ENCODE measurements at places on chromosomes 4 and X.

- DNase-seq: no peak
Measured at GRCh38 chr4:104117776-104118175, 376.9 kb downstream of the CXXC4 start.

- DNase-seq: no peak
Measured at GRCh38 chrX:108097380-108097779, 5.8 kb downstream of the ATG4A start.

DNA sequence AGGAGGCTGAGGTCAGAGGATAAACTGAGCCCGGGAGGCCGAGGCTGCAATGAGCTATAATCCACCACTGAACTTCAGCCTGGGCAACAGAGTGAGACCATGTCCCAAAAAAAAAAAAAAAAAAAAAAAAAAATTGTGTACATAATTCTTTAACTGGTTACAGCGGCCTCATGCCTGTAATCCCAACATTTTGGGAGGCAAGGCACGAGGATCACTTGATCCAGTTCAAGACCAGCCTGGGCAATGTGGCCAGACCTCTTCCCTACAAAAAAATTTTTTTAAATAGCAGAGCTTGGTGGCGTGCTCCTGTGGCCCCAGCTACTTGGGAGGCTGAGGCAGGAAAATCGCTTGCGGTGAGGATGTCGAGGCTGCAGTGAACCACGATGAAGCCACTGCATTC, 9.3 kb downstream of the KLHL15 start:
- no peak for DNase-seq

DNA sequence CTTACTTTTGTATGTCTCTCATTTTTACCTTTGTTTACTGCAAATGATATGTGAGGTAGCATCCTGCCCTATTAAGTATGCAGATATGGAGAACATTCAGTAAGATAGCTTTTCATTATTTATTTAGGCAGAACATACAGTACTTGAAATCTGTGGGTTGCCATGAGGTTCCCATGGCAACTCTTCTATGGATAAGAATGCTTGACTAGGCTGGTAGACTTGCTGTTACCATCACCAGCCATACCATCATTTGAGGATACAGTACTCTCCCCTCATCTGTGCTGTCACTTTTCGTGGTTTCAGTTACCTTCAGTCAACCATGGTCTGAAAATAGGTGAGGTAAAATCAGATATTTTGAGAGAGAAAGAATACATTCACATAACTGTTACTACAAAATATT, 56.7 kb downstream of the NAF1 start:
- DNase-seq: no peak

- peak; percentile 1 for DNase-seq
Measured at GRCh38 chrX:87873347-87873941, 355.8 kb downstream of the KLHL4 start.

DNA sequence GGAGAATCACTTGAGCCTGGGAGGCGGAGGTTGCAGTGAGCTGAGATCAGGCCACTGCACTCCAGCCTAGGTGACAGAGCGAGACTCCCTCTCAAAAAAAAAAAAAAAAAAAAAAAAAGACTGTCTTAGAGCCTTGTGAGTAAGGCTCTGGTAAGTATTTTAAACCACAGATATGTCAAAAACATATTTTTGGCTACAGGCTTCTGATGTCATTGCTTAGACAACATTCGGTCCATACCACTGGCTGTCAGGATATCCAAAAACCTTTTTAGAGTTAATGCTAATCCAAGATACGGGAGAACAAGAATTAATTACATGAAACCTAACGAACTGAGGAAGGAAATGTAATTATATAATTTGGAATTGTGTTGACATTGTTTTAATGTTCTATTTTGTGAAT, 999.5 kb upstream of the PABPC4L start:
- no peak for DNase-seq

DNA sequence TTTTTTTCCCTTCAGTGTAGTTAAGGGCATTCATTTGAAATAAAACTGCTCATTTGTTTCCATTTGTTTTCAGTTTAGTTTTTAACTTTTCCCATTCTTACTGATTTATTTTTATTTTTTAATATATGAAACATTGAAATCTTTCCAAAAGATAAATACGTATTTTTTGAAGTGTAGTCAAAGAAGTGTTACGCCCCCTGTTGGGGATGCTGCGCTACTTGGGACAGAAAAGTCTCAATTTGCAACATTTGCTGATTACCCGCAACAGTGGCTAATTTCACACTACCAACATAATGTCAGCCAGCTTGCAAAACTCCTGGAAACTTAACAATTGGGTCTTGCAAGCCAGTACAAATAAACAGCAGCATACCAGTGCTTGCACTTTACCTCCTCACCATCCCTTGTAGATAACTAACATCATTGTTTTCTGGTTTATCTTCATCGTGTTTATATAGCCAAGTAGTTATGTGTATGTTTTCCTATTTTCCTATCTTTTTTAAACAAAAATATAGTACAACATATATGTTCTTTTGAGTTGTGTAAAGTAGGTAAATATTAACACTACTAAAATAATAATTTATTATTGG, 158.6 kb downstream of the STPG2 start:
- no peak for DNase-seq

- no peak for DNase-seq
Measured at GRCh38 chr4:22515888-22516541, at the start of gene ADGRA3. ADGRA3 (minus strand) TSS chr4:22516066; CDS start chr4:22515784, 282 bp downstream.

DNA sequence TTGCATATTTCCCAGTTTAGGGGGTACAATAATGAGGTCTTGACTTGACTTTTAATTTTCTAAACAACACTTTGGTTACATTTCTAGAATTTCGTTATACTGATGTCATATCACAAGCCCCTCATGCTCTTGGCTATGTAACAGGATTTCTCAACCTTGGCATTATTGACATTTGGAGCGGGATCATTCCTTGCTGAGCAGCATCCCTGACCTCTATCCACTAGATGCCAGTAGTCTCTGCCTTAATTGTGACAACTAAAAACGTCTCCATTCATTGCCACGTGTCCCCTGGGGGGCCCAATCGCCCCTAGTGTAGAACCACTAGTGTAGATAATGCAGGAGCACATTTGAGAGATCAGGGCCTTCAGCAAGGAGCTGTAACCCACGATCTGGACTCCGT, 234.2 kb upstream of the MID1 start:
- no peak for DNase-seq

- no peak for DNase-seq
Measured at GRCh38 chr4:153074486-153074885, 129.8 kb upstream of the TRIM2 start.

DNA sequence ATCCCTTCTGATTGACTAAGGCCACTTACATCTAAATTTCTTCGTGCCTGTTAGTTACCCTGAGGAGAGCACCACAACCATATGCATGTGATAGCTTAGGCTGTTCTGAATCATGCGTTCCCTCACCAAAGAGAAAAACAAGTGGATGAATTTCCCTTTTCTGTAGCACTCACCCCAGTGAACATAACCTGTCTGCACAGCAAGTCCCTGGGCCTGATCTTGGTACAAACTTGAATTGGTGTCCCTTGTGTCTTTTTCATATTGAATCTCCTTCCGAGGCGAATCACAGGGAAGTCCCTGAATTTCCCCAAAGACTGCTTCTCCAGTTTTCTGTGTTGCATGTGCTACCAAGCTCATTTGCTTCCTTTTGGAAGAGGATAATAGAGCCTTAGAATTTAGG, 100.4 kb downstream of the KLHL8 start:
- DNase-seq: no peak

GRCh38 chr4:140968371-140968770, 164.9 kb downstream of the RNF150 start:
- no peak for DNase-seq

DNA sequence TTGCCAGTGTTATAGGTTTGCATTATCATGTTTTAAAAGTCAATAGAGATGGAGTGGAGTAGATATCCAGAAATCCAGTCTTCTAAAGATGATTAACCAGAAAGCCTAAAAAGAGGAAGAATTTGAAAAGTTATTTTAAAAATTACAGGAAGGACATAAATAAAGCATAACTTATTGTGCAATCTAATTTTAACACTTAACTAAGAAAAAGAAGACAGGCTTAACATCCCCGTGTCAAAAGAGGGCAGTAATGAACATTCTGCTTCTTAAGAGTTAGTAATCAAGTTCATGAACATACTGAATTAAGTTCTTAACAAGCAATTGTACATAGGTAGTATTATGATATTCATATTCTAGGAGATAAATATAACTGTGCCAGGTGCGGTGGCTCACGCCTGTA, 39.3 kb downstream of the ELF2 start:
- DNase-seq: no peak

- DNase-seq: no peak
Measured at GRCh38 chr4:102501447-102501696, 213 bp downstream of the NFKB1 start.

- peak; percentile 52 for DNase-seq
Measured at GRCh38 chrX:11533199-11533651, 132.5 kb downstream of the ARHGAP6 start.

- no peak for DNase-seq
Measured at GRCh38 chr4:106530821-106531220, 162.2 kb upstream of the GIMD1 start.

- no peak for DNase-seq
Measured at GRCh38 chr4:12120968-12121367, 692.3 kb upstream of the HS3ST1 start.

DNA sequence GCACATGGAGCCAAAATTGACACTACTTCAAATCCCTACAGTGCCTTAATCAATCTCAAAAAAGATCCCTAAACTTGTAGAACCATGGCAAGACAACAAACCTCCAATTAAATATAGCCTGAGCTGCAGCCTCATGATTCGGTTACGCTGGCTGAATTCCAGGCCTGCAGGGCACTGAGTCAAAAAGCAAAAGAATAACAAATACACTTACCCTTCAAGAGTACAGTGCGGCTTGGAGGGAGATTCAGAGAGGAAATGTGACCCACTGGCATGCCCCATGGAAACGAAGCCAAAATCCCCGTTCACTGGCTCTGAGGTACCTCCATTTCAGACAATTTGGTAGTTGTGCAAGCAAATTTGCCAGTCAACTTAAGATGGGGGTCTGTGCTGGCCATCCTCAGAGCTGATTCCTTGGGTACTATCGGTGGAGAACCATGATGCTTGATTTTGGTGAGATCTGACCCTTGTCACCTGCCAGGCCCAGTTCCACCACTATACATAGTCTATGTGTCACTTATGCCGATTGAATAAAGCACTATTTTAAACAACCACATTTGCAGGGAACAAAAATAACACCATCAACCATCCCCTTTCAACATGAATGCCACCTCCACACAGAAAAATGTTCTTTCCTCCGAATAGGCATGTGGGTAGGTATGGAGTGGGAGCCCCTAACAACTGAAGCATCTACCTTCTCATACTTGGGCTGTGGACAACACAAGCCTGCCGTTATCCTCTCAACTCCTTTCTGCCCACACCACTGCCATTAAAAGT, 2.1 kb downstream of the C4orf54 start:
- no peak for DNase-seq

DNA sequence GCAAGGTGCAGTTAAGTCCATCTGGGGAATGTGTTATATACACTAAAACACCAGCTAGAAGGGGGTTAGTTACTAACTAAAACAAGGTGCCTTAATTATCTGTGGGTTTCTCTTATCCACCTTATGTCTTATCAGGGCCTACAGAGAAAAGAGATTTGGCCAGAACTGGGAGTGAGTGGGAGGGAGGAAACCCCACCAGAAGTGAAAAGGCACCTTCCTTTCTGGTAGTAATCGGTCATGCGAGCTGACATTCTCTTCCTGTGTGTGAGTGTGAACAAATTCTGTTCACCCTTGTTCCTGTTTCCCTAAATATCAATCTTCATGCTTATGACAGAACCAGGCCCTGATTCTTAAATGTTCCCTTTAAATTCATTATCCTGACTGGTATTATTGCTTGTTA, 43.5 kb downstream of the SRPX2 start:
- DNase-seq: no peak

DNA sequence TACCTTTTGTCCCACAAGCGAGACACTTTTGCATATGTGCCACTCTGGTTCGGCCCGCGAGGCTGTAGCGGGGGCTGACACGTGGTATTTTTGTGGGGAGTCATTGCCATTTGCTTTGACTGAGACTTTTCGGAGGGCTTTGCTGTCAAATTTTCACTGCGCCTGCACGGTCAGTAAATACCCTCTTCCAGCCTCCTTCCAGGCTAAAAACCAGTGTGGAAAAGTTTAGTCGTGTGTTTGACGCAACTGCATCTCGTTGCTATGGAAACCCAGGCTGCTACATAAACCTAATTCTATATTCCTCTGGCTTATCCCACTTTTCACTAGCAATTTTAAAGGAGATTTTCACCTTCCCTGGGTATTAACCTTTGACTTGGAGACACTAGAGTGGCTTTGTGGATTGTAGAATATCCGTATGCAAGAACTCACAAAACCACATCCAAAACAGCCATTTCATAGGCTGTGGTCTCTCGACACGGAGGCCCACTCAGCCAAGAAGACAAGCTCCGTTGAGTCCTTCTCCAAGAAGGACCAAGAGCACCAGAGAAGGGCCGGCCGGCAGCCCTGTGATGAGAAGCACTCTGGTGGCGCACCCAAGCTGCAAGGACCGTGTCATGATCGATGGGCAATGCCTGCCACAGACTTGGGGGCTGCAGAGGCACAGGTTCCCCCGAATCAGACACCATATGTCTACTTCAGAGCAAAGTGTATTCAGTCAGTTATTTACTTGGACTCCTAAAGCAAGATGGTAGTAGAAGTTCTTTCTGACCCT, 38.4 kb upstream of the ENPP6 start:
- no peak for DNase-seq

DNA sequence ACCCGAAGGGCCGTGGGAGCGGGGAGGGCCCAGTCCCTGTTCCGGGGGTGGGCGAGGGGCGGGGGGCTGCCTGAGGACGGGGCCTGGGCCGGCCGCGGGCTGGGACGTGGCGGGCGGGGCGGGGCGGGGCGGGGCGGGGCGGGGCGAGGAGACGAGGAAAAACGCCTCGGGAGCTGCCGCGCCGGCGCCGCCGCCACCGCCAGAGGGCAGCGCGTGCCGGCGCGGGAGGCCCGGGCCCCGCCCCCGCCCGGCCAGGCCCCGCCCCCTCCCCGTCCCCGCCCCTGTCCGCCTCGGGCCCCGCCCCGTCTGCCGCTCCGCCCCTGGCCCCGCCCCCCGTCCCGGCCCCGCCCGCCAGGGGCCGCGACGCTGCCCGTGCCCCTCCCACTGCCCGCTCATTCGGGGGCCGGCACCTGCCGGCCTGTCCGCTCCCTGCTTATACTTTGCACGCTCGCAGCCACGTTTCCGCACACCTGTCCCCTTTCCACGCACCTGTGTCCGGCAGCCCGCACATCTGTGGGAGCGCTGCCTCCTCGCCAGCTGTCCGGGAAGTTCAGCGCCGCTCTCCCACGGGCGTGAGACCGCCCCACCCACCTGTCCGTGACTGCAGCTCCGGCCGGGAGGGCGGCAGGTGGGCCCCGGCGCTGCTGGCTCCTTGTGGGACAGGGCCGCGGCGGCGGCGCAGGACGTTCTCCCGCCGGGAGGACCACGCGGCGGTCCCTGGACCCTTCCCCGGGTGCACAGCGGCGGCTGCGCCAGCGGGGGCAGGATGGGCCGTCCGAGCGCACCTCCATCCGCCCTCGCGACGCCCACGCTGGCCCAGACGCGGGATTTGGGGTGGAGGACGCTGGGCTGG, 1.7 kb upstream of the FGFRL1 start:
- DNase-seq: no peak

- DNase-seq: no peak
Measured at GRCh38 chrX:789096-789495, 158.5 kb downstream of the SHOX start.

- DNase-seq: no peak
Measured at GRCh38 chrX:39653691-39654090, 444.1 kb downstream of the BCOR start.
